CD4-positive, alpha-beta T cell treated with Interleukin-1 beta for 1 hour (primary cell): ENCODE measurements at places on chromosomes 6 and 20.

- DNase-seq = no peak
Measured at GRCh38 chr6:106536851-106537250, 92.4 kb downstream of the RTN4IP1 start.

- DNase-seq = no peak
Measured at GRCh38 chr6:107740496-107741190, 83.5 kb downstream of the SCML4 start.

- no peak for DNase-seq
Measured at GRCh38 chr6:166772518-166772917, 145.5 kb upstream of the RPS6KA2 start.

GRCh38 chr6:90368001-90368400 is 71.4 kb upstream of the BACH2 start:
- DNase-seq = no peak

DNA sequence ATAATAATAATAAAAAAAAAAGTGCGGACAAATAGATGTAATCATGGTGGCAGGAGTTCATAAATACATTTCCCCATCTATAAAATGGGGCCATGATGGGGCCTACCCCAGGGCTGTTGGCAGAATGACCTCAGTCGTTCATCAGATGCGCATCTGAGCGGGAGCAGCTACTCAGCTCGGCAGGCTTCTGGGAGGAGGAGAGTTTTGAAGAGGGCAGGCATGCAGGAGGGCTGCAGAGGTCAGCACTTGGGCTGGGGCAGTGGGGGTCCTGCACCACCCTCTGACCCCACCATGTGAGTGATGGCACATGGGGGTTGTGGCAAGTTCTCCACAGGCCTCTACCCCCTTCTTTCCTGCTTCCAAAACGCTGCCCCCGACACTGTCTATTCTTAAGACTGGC is 373.5 kb downstream of the ZFAND3 start:
- no peak for DNase-seq

- DNase-seq = no peak
Measured at GRCh38 chr6:110563711-110564110, 87.3 kb upstream of the SLC22A16 start.

GRCh38 chr6:55957961-55958422 is 82.6 kb upstream of the BMP5 start:
- no peak for DNase-seq

GRCh38 chr6:37168163-37168758 is 1.7 kb upstream of the PIM1 start:
- DNase-seq = no peak

DNA sequence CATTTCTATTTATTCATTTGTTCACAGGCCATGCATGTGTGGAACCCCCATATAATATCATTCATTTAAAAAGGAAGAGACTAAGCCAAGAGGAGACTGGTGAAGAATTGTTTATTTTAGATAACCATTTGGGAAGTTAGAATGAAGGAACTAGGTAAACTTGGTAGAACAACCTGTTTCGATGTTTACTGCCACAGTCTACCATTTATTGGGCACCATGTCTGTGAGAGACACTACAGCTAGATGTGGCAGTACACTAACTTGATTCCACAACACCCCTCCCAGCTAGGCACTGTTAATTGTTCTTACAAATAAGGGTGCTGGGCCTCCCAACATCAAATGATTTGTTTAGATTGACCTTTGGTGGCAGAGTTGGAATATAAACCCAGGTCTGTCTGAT is 592.4 kb downstream of the EPM2A start:
- DNase-seq = no peak

DNA sequence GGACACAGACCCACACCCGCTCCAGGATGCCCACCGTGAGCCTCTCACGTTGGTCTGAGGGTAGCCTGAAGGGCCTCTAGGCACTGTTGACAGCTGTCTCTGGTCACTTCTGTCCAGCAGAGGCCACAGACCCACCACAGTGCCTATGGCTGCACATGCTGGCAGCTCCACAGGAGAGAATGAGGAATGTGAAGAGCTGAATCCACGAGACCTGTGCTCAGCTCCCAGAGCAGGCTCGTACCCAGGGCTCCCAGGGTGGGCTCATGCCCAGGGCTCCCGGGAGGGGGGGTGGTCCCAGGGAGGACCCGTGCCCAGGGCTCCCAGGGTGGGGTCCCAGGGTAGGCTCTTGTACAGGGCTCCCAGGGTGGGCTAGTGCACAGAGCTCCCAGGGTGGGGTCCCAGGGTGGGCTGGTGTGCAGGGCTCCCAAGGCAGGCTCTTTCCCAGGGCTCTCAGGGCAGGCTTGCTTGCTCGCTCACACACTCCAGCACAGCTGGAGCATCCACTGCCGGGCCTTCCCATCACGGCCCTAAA is 201.0 kb downstream of the SYNDIG1 start:
- no peak for DNase-seq

GRCh38 chr6:119096721-119097565 is 18.5 kb upstream of the FAM184A start:
- no peak for DNase-seq

DNA sequence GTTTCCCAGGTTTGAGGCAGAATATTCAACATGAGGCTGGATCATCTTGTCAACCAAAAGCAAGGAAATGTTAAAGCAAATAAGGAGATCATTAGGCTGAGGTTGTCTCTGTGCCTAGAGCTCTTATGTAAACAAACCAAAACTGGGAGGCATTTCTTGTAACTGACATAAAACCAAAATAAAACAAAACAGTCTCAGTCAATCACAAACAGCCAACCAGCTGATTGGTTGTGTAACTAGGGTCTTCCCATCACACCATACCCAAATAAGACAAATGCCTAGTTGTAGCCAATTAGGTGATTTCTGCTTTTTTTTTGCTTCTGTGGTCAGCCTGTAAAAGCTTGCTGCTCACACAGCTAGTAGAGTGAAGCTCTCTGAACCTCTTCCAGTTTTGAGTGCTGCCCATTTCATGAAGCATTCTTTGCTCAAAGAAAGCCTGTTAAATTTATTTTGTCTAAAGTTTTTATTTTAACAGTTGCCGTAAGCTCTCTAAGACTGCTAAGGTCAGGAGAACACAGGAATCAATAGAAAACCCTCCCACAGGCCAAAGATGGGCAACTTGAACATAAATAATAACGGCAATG is 8.9 kb upstream of the FITM2 start:
- DNase-seq = no peak

DNA sequence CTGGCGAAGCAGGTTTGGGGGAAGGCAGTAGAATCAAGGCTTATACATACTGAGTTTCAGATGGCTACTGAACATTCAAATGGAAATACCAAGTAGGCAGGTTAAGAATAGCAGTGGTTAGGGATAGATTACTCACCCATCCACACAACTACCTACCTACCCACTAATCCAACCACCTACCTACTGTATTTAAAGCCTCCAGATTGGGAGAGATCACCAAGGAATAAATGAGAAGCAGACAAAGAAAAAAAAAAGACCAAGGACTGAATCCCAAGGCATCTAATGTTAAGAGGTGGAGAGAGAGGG is 68.3 kb upstream of the SMIM29 start:
- DNase-seq = no peak

DNA sequence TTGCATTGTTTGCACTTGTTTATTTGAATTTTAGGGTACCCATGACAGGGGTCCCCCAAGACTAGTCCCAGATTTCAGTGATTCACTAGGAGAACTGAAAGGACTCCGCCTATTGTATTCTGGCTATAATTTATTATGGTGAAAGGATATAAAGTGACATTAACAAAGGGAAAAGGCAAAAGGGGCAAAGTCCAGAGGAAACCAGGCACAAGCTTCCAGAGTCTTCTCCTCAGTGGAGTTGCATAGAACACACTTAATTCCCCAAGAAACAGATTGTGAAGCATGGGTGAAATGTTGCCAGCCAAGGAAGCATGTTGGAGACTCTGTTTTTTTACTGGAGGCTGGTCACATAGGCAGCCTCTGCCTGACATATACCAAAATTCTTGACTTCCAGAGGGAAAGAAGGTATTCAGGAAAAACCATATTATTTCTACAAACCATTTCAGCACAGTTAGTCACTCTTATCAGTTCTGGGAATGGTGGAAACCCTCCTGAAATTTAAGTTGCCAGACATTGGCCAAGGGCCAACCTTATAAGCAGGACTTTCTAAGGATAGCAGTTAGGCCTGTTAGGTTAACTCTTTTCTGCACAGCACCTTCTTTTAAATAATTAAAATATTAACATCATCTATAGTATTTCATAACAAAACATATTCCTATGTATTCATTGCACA is 71.8 kb downstream of the FIG4 start:
- DNase-seq = no peak

DNA sequence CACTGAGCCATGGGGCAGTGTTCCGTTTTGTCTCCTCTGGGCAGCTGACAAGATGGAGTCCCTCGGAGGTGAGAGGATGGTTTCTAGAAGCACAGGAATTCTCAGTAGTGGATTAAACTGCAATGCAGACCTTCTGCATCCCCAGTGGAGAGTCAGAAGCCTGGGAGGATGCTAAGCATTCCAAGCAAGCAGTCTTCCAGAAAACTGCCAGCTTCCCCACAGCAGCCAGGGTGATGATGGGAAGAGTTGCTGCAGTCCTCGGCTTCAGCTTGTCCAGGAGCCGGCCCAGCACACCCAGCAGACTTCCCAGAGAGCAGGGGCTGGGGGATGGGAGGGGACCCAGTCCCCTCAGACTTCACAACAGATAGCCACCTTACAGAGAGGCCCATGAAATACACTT is 163.6 kb downstream of the LY86 start:
- DNase-seq = no peak

DNA sequence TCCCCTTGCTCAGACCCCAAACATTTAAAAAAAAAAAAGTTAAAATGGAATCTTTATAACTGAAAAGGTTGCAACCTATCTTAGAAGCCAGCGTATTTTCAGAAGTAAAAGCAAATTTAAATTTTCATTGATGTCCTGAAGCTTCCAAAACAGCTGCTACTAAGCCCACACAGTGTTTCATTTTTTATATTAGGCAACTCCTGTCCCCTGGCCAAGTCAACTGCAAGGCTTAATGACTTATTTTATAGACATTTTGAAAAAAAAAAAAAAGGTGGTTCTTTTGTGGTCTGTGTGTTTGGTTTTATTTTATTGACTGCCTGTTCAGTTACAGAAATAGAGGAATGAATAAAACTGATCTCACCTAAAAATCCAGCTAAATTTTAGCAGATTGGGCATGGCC is 13.0 kb downstream of the CFAP61 start:
- DNase-seq = no peak

- no peak for DNase-seq
Measured at GRCh38 chr20:31566658-31567379, 38.3 kb upstream of the ID1 start.

GRCh38 chr6:11410539-11411307 is 126.8 kb upstream of the TMEM170B start:
- no peak for DNase-seq

DNA sequence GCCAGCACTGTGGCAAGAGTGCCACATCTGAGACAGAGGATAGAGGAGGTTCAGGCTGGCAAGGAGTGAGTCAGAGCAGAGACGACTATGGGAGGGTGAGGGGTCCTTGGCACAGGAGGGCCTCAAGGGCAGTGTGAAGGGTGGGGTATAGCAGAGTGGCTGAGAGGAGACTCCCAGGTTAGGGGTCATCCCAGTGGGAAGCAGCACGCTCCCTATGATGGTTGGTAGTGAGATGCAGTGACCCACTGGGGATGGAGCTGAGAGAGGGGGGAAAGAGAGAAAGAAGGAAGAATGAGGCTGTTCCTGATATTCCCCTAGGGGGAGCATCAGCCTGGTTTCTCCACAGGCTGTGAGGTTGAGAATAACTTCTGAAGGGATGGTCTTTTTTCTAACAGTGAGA is 97.3 kb downstream of the INSM1 start:
- DNase-seq = no peak

- DNase-seq = no peak
Measured at GRCh38 chr6:91480402-91480801, 893.5 kb upstream of the MAP3K7 start.

- DNase-seq = no peak
Measured at GRCh38 chr6:162942866-162943265, 215.1 kb downstream of the PACRG start.

GRCh38 chr6:116925088-116925794 is 48.2 kb downstream of the RFX6 start:
- DNase-seq = no peak

GRCh38 chr6:33838983-33839382 is 35.2 kb upstream of the MLN start:
- DNase-seq = no peak
